ENCODE measurements at places on chromosomes 5 and 9. TPM values are rescaled to one million over a fixed set of nuclear protein-coding genes. Genes with fewer than 3 reads are reported as not detected.

Gene JAK2
- 22.1 TPM for total RNA-seq

DNA sequence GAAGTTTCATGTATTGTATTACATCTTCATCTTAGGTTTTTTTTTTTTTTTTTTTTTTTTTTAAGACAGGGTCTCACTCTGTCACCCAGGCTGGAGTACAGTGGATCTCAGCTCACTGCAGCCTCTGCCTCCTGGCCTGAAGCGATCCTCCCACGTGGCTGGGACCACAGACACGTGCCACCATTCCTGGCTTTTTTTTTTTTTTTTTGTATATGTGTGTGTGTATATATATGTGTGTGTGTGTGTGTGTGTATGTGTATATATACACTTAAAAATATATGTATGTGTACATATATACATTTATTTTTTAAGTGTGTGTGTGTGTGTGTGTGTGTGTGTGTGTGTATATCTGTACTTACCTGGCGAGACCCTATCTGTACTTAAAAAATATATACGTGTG, 6.6 kb downstream of the DMXL1 start:
- DNase-seq: no peak

- DNase-seq: no peak
These were observed 24.8 kb upstream of the LOX start for GRCh38 chr5:122102825-122103224.

DNA sequence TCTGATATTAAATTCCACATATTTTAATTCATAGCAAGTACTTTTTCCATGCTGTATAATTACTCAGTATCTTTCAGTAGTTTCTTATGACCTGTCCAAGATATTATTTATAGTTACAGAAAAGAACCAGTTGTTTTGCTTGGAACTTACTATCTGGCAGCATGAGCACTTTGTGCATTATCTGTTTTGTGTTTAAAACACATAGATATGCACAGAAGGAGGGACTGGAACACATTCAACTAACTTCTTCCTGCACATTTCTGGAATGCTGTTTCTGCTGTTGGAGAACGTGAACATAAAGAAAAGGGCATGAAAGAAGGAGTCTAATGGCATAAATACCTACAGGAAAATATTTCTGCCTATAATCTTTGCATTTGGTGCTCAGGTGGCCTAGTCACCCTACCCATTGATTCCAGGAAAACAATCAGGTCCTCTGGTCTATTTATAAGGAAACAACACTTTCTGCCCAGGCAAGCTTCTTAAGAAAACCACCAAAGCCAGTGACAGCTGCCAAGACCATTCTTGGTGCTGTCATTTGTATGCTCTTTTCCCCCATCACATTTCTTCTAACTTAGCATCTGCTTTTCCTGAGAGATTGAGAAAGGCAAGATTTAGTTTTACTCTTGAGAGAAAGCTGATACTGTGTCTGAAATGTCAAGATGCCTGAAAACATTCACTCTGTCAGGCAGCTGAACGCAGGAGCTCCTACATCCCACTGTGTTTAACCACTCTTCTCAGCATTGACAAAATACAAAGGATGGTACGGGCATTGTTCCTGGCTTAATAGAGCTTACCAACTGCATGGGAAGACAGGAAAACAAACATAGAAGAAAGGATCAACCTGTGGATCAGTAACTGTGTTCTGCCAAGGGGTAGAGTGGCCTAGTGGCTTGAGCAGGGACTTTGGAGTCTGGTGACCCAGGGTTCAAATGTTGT, 40.3 kb downstream of the RAB3C start:
- DNase-seq: no peak

- no peak for DNase-seq
These were observed 43.5 kb downstream of the MOCS2 start for GRCh38 chr5:53066088-53066487.
